ENCODE measurements at places on chromosomes 4 and X.

- DNase-seq: no peak
Observed at GRCh38 chr4:2583517-2583916, 47.1 kb downstream of the FAM193A start.

GRCh38 chrX:132505116-132505515 lies 16.3 kb upstream of the MBNL3 start:
- no peak for DNase-seq

- no peak for DNase-seq
Observed at GRCh38 chr4:175092114-175092513, 174.0 kb downstream of the ADAM29 start.

- DNase-seq: no peak
Observed at GRCh38 chr4:78692822-78693170, 83.4 kb upstream of the BMP2K start.

DNA sequence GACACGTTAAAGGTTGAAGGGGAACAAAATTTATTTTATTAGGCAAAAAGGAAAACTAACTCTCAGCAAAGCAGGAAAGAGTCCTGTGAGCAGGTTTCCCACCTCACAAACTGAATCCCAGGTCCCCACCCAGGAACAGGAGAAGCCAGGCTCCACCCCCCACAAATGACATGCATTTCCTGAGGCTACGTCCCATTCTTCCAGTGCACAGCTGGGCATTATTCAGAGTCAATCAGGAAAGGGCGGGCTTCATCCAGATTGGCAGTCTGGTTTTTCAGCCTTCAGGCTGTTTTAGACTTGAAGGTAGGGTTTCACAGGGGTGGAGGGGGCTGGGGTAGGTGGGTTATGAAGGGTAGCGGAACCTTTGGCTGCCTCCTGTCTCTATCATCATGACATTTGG lies 11.9 kb upstream of the ASIC5 start:
- DNase-seq: no peak

GRCh38 chr4:170538821-170539473 lies 449.2 kb upstream of the AADAT start:
- no peak for DNase-seq

DNA sequence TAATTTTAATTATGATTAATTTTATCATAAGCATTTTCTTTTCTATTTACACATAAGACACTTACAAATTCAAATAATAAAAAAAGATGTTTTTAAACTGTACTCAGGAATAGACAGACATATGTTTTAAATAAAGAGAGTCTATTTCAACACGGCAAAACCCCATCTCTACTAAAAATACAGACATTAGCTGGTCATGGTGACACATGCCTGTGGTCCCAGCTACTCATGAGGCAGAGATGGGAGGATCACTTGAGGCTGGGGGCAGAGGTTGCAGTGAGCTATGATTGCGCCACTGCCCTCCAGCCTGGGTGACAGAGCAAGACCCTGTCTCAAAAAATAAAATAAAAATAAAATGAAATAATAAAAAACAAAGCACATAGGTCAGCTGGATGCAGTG lies 14.8 kb downstream of the FAM9B start:
- no peak for DNase-seq
